Lower leg skin (tissue), 4 donors: ENCODE measurements at places on chromosomes 13 and 19. TPM values are rescaled to one million over a fixed set of nuclear protein-coding genes. Genes with fewer than 3 reads are reported as not detected.

The UHRF1 gene
- total RNA-seq = 0.53 TPM

- DNase-seq = no peak
Observed at GRCh38 chr13:97535614-97536013, 101.6 kb downstream of the RAP2A start.

DNA sequence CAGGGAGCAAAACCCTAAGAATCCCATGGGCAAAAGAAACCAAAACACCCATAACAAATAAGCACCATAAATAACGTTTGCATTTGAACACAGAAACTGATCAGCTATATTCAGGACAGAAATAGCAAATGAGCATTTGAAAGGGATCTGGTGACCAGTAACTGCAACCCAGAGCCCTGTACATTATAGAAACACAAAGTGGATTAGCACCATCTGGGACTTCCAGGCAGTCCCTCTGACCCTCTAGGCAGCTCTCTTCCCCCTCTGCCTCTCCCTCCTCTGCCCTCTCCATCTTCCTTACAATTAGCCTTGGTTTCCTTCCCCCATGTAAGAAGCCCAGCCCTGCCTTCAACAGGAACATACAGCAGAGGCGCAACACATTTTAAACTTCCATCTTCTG is 215.0 kb downstream of the DCLK1 start:
- no peak for DNase-seq

GRCh38 chr13:41107104-41107571 is 25.5 kb downstream of the KBTBD6 start:
- DNase-seq = no peak

DNA sequence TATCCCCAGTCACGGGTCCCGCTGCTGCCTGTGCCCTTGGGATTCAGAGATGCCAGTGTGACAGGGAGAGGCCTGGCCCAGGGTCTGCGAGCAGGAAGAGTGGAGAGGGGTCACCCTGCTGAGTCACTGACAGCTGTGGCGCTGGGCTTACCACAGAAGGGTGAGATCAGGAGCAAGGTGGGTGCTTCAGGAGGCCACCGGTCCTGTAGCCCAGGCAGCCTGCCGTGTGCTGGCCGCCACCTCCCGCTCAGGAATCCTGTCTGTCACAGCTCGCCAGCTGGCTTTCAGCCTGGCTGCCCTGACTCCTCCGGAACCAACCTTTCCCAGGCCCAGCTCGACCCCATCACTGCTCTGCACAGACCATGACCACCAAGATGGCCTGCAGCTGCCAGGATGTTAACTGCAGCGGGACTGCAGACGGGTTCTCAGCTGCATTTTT is 25.3 kb downstream of the NAXD start:
- DNase-seq = no peak

- no peak for DNase-seq
Observed at GRCh38 chr13:113753171-113753570, 5.9 kb upstream of the TMEM255B start.

The SLC25A41 gene
- not detected for total RNA-seq

The NPAS1 gene
- total RNA-seq = 24.3 TPM

GRCh38 chr13:77503398-77503797 is 32.1 kb upstream of the SCEL start:
- no peak for DNase-seq

- DNase-seq = no peak
Observed at GRCh38 chr19:39246951-39247669, 1.5 kb downstream of the IFNL4 start.

DNA sequence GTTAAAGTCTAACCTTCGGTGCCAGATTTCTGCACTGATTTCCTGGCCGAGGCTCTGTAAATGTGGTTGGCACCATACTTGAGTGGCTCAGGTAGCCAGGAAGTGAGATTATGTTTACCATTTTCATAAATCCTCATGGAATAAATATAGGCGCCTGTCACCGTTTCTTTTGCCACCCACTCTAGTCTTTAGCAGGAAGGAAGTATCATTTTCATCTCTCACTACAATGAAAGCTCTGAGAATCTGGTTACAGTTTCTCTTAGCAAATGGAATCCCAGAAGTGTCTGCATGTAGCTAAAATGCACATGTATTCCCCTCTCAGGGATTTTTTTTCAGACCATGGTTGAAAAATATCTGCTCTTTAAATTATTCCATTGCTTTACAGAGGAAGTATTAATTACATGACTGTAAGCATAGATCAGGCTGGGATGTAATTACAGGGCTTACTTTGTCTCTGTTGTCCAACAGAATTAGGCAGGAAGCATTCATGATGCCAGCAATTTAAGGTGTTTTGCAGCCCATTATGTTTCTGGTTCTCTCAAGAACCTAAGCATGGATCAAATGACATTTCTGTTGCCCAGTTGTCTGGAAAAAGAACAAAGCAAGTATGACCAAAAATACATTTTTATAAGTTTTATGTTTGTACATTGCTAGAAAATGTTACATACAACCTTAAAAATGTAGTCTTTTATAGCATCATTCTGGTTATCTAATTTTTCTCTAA is 221.7 kb upstream of the SPRY2 start:
- DNase-seq = no peak

GRCh38 chr13:27372896-27373295 is 51.5 kb upstream of the GTF3A start:
- DNase-seq = no peak

GRCh38 chr19:17848595-17849292 is 962 bp upstream of the JAK3 start:
- DNase-seq = no peak

GRCh38 chr19:883661-884211 is 9.3 kb downstream of the MED16 start:
- no peak for DNase-seq

The KIRREL2 gene
- total RNA-seq = not detected

DNA sequence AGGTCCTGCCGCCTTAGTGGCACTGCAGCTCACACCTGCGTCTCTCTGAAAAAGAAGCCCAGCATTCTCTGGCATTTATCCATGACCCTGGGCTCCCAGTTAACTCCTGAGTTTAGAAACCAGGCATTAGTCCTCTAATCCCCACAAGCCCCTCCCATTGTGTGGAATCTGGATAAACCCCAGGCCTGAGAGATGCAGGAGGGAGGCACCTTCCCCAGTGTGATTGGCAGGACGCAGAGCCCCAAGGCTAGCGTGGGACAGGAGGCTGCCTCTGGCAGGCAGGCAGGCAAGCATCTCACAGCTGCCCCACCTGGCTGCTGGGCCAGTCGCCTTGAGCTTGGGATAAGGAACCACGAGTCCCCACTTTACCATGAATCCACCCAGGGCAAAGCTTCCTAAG is 11.0 kb upstream of the SERPINE3 start:
- DNase-seq = no peak
